ENCODE measurements at places on chromosomes 7 and 10.

- DNase-seq = no peak
These were observed 933.1 kb upstream of the LRRN3 start for GRCh38 chr7:110157631-110158362.

GRCh38 chr7:70006261-70006920 is 408.1 kb downstream of the AUTS2 start:
- DNase-seq = no peak

- DNase-seq = no peak
These were observed 166.1 kb upstream of the TNS3 start for GRCh38 chr7:47748041-47748440.

DNA sequence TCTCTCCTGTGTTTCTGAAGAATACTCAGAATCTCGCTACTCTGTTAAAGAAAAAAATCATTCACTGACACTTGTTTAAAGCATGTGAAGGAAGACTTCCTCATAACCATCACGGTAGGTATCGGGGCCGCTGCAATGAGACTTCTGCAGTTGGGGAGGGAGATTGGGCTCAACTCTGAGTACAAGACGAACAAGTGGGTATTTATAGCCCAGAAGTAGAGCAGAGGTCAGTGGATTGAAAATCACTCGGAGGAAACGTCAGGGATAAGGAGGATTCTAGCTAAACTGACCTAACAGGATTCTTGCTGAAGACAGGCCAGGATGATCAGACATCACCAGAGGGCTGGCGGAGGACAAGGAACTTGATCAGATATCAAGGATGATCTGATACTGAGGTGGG is 33.3 kb downstream of the ITPRIP start:
- no peak for DNase-seq

GRCh38 chr10:80292607-80293239 is 3.3 kb upstream of the MAT1A start:
- no peak for DNase-seq

GRCh38 chr7:127769696-127770400 is 117.9 kb downstream of the SND1 start:
- DNase-seq = no peak

DNA sequence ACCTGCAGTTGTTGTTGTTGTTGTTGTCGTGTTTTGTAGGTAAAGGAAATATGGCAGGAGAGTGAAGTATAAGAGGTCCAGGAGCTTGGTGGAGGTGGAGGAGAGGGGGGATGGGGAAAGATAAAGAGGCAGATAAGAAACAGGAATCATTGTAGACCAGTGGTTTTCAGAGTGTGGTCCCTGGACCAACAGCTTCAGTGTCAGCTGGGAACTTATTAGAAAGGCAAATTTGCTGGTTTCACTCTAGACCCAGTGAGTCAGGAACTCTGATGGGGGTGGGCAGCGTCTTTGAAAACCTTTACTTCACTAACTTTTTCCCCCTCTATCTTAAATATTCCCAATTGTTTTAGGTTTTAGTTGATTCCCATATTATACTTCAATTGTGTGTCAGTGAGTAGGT is 241.5 kb downstream of the AUTS2 start:
- no peak for DNase-seq

GRCh38 chr7:149126662-149127266 is 640 bp upstream of the ZNF425 start:
- no peak for DNase-seq

GRCh38 chr7:96855139-96855538 is 145.5 kb upstream of the SEM1 start:
- DNase-seq = peak; percentile 86

GRCh38 chr10:97320480-97321031 is 1.5 kb downstream of the FRAT1 start:
- no peak for DNase-seq

- no peak for DNase-seq
These were observed 288.7 kb downstream of the LRMDA start for GRCh38 chr10:75720157-75720556.

- DNase-seq = no peak
These were observed 89.8 kb downstream of the KIAA1549 start for GRCh38 chr7:138891446-138891810.
